ENCODE measurements at places on chromosomes 5 and 9.

DNA sequence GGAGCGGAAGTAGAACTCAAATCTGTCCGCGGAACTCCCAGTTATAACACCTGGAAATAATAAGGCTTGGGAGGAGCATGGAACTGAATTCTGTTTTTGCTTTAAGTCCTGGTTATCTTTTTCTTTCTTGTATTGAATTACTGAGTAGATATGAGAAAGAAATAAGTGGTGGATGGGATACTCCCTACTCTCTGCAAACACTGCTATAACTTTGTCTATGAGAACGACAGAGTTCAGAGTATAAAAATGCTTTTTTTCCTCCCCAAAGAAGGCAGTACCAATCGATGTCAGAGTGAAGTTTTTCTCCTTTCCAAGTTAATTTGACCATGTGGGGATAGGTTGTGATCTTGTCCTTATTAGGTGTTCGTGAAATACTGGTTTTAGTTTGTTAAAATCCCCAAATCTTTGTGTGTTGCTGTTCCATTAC, 1.2 kb downstream of the RIC1 start:
- peak; percentile 56 for DNase-seq

GRCh38 chr5:33439905-33440481, 772 bp upstream of the TARS1 start:
- DNase-seq: peak; percentile 37

DNA sequence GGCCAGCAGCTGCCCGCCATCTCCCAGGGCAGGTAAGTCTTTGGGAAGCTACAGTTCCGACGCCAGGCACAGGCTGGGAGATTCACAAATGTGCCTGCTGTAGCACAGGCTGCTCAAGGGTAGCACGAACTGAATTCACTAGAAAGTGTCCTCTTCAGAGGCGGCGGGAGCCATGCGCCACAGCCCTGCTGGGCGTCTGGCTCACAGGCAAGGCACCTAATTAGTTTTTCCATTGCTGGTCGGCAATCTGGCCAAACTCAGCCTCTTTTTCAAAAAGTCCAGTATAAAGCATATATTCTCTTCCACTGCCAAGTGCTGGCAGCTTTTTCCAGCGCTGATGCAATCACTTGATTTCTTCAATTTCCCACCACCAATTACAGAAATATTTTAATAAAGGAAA, 128.9 kb upstream of the RAPGEF1 start:
- peak; percentile 5 for DNase-seq

DNA sequence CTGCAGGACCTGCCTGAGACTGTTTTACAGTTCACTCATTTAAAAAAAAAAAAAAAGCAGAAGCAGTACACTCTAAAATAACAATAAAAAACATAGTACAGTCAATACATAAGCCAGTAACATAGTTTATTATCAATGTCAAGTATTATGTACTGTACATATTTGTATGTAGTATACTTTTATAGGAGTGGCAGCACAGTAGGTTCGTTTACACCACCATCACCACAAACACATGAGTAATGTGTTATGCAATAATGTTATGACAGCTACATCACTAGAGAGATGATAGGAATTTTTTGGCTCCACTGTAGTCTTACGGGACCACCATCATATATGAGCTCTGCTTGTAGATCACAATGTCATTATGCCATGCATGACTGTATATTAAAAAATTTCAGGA, 462.8 kb downstream of the ISL1 start:
- DNase-seq: no peak

GRCh38 chr9:124507880-124508423, 753 bp upstream of the NR5A1 start:
- no peak for DNase-seq

DNA sequence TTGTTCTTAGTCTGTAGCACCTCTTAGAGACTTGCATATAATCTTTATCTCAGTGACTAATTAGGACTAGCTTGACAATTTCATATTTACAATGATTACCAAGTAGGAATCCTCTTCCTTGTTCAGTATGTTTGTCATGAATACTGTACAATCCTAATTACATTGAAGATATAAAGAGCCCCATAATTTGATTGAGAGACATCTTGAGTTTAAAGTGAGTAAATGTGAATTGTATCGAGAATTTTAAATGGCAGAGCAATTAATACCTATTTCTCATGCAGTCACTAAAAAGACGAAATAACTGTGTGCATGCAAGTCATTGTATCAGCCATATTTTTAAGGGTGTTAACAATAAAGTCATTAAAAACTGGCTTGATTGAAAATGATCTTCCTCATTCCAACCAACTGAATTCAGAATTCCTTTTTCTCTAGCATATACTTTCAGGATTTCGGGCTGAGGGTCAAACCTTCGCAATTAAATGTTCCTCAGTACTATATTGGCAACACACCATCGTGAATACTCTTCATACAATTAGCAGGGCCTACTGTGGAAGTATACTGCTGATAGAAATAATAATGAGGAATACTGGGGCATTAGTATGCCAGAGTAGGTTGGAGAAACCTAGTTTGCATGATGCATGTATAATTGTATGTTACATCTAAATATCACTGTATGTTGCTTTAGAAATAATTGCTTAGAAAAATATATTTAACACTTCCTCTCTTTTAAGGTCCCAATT, 284.7 kb upstream of the TMEM161B start:
- no peak for DNase-seq

- no peak for DNase-seq
Observed at GRCh38 chr5:6724321-6724929, 11.2 kb downstream of the TENT4A start.

GRCh38 chr5:180084638-180085561, 13.3 kb upstream of the RNF130 start:
- DNase-seq: no peak

GRCh38 chr9:95954940-95955339, 79.4 kb downstream of the ERCC6L2 start:
- no peak for DNase-seq

DNA sequence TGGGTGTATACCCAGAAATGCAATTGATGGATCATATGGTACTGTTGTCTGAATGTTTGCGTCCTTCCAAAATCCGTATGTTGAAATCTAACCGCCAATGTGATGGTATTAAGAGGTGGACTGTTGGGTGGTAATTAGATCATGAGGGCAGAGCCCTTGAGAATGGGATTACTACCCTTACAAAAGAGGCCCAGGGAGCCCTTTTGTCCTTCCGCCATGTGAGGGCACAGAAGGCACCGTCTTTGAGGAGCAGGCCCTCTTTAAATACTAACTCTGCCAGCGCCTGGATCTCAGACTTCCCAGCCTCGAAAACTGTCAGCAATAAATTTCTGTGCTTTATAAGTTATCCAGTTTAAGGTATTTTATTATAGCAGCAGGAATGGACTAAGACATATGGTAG, 156.0 kb upstream of the OTULINL start:
- no peak for DNase-seq

DNA sequence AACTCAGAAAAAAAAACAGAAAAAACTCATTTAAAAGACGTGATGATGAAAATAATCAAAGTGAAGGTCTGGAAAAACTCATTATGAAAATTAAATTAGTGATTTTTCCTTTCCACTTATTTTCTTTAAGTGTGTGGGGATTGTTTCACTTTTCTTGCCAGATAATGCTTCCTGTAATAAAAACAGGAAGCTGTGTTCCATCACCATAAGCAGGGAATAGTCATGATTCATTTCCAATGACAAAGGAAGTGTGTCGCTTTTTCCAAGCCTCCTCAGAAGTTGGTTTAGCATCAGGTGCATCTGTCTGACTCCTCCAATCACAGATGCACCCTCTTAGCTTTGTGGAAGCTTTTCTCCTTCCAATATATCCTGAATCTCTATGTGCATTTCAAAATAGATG, 2068.7 kb downstream of the MAT2B start:
- no peak for DNase-seq

- no peak for DNase-seq
Observed at GRCh38 chr9:135583688-135584011, 22.1 kb downstream of the PAEP start.

- peak; percentile 65 for DNase-seq
Observed at GRCh38 chr9:36575411-36575882, 2.8 kb downstream of the MELK start.

GRCh38 chr9:131651599-131651998, 88.3 kb downstream of the RAPGEF1 start:
- DNase-seq: peak; percentile 88

- DNase-seq: peak; percentile 28
Observed at GRCh38 chr5:162487528-162488525, 420.3 kb downstream of the GABRG2 start.

DNA sequence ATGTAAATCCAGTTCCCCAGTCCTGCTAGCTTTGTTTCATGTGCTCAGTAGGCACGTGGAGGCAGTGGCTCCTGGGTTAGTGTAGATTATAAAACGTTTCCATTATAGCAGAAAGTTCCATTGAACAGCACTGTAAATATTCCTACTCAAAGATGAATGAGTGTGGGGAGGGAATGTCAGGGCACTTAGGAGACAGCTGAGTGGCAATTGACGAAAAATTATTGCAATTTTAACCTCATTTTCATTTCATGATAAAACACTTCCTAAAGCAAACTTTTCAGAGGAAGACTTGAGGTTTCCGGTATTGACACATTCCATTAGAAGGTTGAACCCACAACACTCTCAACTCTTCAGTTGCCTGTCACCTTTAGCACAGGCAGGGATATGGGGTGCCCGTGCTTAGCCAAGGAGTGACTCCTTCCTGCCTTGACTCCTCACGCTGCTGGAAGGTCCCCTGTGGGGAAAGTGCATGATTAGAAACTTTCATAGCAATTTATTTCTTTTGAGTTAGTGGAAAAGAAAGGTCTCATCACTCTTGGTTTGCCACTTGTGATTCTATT, 41.2 kb downstream of the SLC46A2 start:
- DNase-seq: no peak

DNA sequence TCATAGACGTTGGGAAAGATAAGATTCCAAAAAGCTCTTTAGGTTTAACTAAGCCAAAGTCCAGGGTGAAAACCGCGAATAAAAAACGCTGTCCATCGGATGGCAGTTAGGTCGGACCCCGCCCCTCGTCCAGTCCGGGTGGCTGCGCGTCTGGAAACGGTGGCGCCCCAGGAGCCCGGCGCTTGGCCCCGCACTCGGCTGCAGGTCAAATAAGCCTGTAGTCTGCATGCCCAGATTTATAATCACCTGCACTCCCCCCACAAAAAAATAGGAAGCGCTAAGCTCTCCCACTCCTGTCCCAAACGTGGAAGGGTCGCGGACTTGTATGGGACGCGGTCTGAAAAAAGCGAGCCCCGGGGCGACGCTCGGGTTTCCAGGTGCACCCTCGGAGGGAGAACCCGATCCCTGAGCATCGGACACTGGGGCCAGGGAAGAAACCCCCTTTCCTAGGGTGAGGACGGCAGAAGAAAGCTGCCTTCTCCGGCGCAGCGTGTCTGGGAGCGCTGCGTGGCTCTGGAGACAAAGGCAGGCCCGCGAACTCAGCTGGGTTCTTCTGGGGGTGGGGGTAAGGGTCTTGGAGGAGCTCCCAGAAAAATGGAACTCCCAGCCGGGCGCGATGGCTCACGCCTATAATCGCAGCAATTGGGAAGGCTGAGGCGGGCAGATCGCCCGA, 923 bp upstream of the ZBTB5 start:
- DNase-seq: no peak

- DNase-seq: peak; percentile 61
Observed at GRCh38 chr9:134669399-134669955, 27.9 kb downstream of the COL5A1 start.

- DNase-seq: no peak
Observed at GRCh38 chr9:72232778-72233177, 83.5 kb downstream of the GDA start.

DNA sequence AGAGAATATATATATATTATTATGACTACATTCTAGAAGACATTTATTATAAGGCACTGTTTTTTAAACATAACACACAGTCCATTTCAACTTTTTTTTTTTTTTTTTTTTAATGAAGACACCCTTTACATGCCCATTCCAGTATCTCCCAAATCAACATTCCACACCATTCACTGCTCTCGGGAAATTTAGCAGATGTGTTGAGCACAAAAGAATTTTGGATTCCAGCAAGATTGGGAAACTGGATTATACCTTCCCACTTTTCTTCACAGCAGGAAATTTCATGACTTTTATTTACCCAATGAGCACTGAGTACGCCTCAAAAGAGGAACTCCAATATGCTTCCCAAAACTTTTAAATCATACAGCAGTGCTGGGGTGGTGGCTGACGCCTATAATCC, 333.6 kb upstream of the DAB2 start:
- DNase-seq: no peak

- DNase-seq: peak; percentile 25
Observed at GRCh38 chr9:112174222-112174964, 704 bp downstream of the SUSD1 start.

DNA sequence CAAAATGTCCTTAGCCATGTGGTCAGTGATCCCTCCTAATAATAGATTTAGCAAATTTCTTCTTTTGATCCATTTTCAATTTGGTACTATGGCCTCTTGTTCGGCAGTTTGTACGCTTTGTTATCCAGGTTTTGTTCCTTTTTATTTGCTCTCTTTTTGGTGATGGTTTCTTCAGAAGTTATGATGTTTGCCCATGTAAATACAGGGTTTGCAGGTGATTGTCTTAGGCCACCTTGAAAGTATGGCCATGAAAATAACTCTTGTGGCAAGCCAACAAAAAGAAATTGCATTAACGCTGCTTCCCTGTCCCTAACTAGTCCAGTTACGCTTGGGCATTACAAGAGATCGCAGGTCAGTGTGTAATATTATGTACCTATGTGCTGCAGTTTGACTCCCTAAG, 8.6 kb downstream of the GPR151 start:
- no peak for DNase-seq

DNA sequence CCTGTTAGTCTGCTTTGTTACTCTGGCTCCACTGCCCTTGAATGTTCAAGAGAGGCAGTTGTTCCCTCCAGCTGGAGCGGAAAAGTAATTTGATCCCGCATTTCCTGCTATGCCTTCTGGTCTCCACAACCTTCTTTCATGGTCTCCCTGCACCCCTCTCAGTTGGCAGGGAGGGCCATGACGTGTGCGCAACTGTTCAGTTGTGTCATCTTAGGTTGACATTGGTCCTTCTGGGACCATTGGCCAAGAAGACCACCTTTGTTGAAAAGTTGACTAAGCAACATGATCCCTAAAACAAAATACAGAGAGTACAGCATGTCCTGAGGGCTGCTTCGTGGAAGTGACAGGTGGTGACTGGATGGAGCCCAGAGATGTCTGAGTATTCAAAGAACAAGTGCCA, 192.5 kb upstream of the TUT7 start:
- DNase-seq: no peak

- DNase-seq: no peak
Observed at GRCh38 chr5:89273289-89273688, 390.3 kb upstream of the MEF2C start.

DNA sequence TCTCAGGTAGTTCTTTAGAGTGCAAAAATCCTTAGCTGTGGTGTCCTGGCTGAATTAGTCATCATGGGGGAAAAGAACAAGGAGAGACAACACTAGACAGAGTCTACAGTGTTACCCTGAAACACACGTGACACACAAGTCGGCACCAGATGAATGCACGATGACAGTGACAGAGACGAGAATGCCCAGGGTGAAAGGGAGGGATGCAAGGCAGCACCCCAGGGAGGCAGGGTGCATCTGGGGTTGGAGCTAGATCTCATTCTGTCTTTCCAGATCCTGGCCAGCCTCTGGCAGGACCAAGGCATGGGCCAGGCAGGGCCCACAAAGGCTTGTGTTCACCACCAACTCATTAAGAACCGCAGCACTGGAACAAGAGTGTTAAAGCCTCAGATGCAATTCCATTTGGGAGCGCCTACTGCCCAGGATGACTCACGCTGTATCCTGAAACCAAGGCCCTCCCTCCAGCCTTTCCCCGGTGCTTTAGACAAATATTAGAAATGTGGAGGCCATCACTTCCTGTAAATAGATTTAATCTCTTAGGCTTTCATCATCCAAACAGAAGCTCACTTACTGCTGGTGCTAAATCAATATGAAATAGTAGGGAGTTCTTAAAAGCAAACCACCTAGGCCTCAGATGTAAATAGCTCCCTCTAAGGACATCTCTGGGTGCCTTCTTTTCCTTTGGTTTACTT, 56.1 kb downstream of the IRX2 start:
- DNase-seq: peak; percentile 70
